ENCODE measurements at places on chromosomes 3 and 15.

GRCh38 chr3:195103623-195104022 is 167.3 kb downstream of the XXYLT1 start:
- no peak for DNase-seq

DNA sequence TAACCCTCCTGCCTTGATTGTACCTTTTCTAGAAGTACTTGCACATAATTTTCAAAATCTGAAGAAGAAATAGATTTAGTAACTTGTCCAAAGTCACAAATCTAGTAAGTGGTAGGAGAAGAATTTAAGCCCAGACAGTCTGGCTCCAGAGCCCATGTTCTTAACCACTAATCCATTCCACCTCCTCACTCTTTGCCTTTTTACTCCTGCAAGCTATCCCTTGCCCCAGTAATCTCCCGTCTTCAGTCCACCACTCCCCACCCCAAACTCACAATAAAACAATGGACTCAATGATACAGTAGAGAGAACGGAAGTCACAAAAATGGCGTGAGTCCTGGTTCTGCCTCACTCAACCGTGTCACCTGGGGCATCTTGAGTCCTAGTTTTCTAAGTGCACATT is 48.7 kb downstream of the SETMAR start:
- DNase-seq = no peak

DNA sequence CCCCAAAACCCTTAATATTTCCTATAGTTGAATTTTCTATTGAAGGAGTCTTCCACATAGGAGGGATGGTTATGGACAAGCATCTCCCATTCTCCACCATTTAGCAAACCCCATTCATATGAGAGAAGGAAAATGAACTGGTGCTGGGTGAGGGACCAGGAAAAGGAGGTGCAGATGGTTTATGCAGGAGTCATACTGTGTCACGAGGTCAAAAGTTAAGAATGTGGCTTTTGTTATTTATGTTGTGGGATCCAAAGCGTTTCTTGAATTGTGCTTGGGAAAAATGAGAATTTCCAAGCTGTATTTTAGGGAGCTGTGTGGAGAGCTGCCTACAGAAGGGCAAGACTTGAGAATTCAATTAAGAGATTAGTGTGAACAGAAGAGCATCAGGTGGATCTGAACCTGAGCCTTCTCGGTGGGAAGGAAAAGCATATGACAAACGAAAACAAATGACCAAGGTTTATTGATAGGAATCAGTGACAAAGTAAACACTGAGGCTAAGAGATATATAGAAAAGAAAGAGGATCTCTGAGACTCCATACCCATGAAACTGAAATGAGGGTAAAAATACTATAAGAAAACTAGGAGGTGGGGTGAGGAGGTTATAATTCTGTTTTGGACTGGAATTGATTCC is 473.3 kb upstream of the NR2F2 start:
- DNase-seq = no peak

GRCh38 chr15:50830477-50831354 is 65.2 kb upstream of the SPPL2A start:
- no peak for DNase-seq

- peak; percentile 67 for DNase-seq
Measured at GRCh38 chr3:40191850-40192448, 117.6 kb upstream of the EIF1B start.

- DNase-seq = no peak
Measured at GRCh38 chr15:101328001-101328400, 33.0 kb upstream of the SNRPA1 start.

- DNase-seq = no peak
Measured at GRCh38 chr3:126399756-126400155, 5.0 kb downstream of the CFAP100 start.

DNA sequence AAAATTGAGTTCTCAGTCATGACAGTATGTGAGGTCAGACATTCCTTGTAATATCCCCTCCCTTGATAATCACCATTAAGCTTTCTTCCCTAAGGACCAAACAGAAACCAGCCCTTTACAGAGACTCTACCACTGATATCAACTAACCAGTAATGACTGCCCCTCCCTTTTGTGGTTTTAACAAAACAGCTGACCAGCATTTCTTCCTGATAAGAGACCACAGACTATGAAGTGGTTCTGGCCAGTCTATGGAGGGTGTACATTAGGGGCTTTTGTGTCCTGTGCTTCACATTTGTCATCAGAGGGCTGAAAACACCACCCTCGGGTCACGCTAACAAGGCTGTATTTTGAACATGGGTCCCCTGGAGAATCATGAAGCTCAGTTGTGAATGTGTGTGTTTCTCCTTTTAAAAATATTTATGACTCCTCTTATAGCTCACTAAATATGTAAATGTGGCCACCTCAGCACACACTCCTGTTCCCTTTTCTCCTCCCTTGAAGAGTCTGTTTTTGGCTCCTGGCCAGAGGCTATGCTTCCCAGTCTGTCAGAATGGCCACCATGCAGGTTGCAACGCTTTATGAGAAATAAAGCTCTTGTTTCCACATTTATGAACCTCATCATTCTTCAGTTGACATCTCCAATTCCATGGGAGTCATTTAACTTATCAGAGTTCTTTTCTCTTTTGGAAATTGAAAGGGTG is 239.3 kb downstream of the CPNE4 start:
- peak; percentile 78 for DNase-seq

DNA sequence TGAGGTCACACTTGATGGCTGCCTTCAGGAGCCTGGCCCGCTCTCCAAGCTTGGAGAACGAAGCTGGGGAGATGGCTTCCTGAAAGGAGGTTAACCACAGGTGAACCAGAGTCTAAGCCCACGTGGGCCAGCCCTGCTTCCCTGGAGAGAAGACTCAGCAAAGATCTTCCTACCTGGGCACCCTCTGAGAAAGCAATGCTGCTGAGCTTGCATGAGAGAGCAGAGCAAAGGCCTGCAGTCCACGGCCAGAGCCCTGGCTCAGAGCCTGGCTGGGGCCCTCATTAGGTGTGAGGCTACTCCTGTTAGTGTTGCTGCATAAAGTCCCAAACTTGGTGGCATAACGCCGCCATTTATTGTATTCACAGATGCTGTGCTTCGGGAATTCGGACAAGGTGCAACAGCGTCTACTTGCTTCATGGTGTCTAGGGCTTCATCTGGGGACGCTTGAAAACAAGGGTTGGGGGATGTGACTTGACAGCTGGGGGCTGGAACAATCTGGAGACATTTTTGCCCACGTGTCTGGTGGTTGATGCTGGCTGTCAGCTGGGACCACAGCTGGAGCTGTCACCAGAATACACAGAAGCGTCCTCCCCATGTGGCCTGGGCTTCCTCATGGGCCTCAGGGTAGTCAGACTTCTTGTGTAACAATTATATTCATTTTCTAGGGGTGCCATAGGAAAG is 87.9 kb upstream of the MEF2A start:
- DNase-seq = peak; percentile 18

DNA sequence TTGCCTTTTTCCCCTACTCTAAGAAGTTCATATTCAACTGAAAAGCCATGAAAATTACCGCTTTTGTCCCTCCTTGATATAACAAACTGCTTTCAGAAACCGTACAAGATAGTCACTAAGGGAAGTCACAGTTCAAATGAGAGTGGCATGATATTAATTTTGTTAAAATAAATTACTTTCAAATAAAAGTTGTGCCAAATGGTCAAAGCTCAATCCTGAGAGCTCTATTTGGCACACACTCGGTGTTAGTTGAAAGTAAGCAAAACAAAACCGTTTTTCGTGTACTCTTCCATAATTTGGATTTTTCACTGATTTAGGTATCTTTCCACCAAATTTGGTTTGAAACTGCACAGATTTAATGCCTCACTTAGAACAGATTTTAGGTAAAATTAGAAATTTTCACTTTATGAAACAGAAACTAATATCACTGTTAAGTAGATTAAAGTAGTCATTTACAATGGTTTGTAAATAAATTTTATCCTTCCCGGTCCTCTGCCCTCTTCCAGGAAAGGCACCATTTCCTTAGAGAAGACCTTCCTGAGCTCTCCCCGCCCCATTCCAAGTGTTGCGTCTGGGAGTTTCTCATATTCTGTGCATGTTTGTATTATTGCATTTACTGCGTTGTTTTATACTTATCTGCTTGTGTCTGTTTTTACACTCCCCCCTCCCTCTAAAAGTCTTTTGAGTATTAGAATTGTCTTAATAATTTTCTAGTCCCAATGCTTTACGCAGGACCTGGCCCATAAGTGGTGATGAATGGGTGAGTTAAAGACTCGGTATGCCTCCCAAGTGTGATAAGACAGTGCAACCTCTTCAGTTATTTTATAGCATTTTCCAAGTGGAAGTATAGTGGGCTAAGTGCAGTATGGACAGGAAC is 853 bp downstream of the TCAIM start:
- no peak for DNase-seq

DNA sequence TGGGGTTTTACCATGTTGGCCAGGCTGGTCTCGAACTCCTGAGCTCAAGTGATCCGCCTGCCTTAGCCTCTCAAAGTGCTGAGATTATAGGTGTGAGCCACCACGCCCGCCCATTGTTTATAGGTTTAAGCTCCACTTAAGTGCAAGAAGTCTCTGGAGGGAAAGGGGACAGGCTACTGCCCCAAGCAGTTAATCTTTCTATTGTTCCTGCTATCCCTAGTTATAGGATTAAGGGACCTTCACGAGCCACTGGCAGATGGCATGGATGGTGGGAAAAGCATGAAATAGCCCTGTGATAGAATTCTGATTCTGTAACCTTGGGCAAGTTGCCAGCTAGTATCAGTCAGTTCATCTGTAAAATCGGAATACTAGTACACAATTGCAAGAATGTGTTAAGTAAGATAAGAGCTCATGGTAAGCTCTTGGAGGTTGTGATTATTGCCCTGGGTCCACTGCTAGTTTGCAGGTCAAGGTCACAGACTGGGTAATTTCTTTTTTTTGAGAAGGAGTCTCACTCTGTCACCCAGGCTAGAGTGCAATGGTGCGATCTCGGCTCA is 5.3 kb upstream of the RBPMS2 start:
- DNase-seq = no peak

DNA sequence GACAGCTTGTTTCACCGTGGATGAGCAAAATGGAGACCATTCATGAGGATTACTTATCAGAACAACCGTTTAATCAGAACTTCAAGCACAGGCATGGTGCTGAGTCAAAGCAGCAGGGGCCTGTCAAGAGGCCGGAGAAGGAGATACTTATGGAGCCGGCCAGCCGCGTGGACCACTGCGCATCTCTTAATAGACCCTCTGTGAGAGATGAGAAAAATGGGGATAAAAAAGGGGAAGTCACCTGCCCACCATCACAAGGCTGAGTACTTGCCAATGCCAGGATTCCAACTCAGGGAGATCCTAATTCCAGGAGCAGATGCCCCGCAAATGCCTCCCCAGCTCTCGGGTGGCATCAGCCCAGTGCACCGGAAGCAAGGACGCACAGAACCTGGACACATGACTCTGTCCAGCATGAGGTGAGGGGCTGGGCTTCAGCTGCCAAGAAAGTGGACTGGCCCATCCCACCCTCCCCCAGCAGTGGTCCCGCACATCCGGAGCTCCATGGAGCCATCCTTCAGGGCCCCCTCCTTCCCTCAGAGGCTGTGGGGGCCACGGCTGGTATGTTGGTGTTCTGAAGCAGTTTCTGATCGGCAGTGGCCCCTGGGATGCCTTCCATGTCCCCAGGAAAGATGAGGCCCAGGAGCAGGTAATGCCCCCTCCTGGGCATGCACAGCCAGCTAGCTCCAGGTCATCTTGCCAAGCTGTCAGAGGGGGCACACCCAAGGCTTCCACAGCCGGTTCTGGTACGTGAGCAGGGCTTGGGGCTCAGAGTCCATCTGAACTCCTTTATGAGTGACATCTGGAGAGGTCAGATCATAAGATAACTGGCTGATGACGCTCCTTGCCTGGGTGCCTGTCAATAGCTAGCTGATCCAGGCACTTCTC is 143.8 kb downstream of the ATP10A start:
- DNase-seq = no peak

GRCh38 chr3:151644020-151644620 is 89.6 kb upstream of the AADACL2 start:
- no peak for DNase-seq

GRCh38 chr3:57896691-57897090 is 111.5 kb upstream of the FLNB start:
- no peak for DNase-seq

- DNase-seq = no peak
Measured at GRCh38 chr3:143483214-143483613, 363.6 kb downstream of the CHST2 start.

GRCh38 chr15:39788108-39788507 is 5.5 kb upstream of the FSIP1 start:
- DNase-seq = no peak
